ENCODE measurements at places on chromosomes 11 and 22. TPM values are rescaled to one million over a fixed set of nuclear protein-coding genes. Genes with fewer than 3 reads are reported as not detected.

The SYT12 gene
- total RNA-seq, result 7.3 TPM

The CBX7 gene
- total RNA-seq, result 10.6 TPM

The SCN4B gene
- 4.5 TPM for total RNA-seq

The GAS2 gene
- total RNA-seq, result 1.8 TPM

The LMO1 gene
- 0.39 TPM for total RNA-seq

The DNAJB7 gene
- total RNA-seq, result not detected

The TSGA10IP gene
- 4.1 TPM for total RNA-seq

The SF3B2 gene
- total RNA-seq, result 295 TPM

The MTFP1 gene
- total RNA-seq, result 78.7 TPM

The P4HA3 gene
- total RNA-seq, result not detected

The DRD2 gene
- 0.20 TPM for total RNA-seq

The SLC7A4 gene
- 0.21 TPM for total RNA-seq

The GAB2 gene
- total RNA-seq, result 8.5 TPM

The PLEKHB1 gene
- 15.8 TPM for total RNA-seq

The BBOX1 gene
- not detected for total RNA-seq

The ANO5 gene
- total RNA-seq, result 6.7 TPM

The TRIM6 gene
- total RNA-seq, result 30.2 TPM

The DUSP8 gene
- 2.5 TPM for total RNA-seq

The TMEM45B gene
- 0.59 TPM for total RNA-seq

The SYVN1 gene
- 27.6 TPM for total RNA-seq

The PDGFD gene
- 2.9 TPM for total RNA-seq

The PKDREJ gene
- 0.07 TPM for total RNA-seq

The TRIM29 gene
- total RNA-seq, result 0.11 TPM

The DCHS1 gene
- total RNA-seq, result 12.6 TPM

The SPON1 gene
- total RNA-seq, result 4.1 TPM
